ENCODE measurements at places on chromosomes 5 and 9.

DNA sequence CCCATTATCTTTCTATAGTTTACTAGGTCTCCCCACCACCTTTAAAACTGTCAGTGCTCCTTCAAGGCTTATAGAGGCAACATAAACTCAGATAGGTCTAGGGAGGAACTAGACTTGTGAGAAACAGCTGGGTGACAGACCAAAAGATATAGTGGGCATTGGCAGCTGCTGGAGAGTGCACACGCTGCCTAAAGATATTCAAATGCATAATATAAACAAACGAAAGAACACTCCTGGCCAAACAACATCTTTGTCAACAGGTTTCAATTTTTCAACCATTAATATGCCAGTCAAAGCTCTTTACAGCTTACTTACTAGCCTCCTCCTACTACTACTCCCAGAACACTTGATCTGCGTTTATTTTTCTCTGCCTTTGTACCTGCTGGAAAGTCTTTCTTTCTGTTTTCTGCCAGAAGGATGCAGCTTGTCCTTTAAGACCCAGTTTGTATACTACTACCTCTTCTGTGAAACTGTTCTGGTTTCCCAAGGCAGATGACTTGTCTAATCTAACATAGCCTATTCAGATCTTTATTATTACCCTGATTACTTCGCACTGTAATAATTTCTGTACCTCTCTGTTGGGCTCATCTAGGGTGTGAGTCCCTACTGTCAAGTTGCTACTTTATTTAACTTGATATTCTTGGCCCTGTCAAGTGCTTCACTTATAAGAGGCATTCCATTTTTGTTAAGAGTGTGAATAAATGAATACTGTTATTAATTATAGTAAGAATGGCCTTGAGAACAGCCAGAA lies 14.3 kb downstream of the KDM3B start:
- DNase-seq, result no peak

DNA sequence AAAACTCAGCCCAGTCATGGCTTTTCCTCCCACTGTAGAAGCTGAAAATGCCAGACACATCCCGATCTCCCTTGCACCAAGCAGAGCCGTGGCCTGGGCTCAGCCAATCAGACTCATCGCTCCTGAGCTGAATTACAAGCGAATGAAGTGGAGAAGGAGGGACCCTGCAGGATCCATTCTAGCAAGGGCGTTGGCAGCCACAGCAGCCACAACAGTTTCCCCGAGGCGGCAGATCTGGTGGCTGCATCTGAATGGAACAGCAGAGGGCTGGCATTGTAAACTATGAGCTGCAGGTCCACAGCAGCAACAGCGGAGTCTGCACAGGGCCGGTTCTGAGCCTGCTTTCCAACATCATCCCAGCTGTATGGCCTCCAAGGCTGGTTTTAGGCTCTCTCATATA lies 23.8 kb downstream of the ALG2 start:
- no peak for DNase-seq

GRCh38 chr5:144088206-144089064 lies 82.0 kb downstream of the YIPF5 start:
- no peak for DNase-seq

DNA sequence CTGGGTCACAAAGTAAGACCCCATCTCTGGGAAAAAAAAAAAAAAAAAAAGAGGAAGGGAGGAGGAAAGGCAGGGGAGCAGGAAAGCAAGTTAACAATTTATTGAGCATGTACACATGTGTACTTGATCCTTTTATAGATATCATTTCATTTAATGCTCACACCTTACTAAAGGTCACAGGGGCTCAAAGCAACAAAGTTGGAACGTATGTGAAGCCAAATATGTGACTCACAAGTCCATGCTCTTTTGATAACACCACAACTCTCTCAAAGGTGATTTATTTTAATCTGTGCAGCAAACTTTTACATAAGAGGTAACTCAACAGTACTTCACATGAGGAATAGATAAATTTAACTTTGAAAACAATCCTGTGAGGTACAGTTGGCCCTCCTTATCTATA lies 34.4 kb upstream of the DTWD2 start:
- DNase-seq, result no peak

Measured in CD4-positive, alpha-beta T cell treated with Interleukin-6 for 4 hours (primary cell).